ENCODE measurements at places on chromosomes 12 and 14. TPM values are rescaled to one million over a fixed set of nuclear protein-coding genes. Genes with fewer than 3 reads are reported as not detected.

TPPP2 gene
- not detected for total RNA-seq

- no peaks in the 10 kb centered on the region for H3K36me3 ChIP-seq
- no peak within 1 kb of the TSS for H3K27ac ChIP-seq
- peaks cover 14% of the 10 kb centered on the region for H3K4me1 ChIP-seq
- no peak for DNase-seq
Measured at GRCh38 chr12:109308534-109309380, at the start of gene FOXN4. Gene FOXN4 (minus strand): TSS chr12:109309284. CDS start chr12:109308321, 963 bp downstream.

DNA sequence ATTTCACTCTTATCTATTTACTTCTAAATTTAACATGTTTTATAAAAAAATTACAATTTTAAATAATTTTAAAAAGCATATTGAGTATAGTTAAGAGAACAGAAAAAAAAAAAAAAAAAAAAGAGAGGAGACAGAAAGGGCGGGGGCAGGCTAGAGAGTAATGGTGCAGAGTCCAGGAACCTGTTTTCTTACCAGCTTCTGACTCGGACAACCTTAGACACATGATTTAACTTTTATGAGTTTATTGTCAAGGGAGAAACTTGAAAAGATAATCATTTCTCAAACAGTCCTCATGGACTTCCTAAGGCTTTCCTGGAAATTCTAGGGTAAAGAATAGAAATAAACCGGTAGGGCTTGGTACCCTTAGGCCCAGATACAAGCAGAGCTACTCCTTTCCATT lies 84.3 kb downstream of the RPS6KA5 start:
- no peaks in the 10 kb centered on the region for H3K4me1 ChIP-seq
- H3K4me3 ChIP-seq: no peak overlapping the region
- no peaks in the 10 kb centered on the region for H3K36me3 ChIP-seq
- no peak overlapping the region for H3K27ac ChIP-seq

- H3K36me3 ChIP-seq: no peaks in the 10 kb centered on the region
- H3K4me3 ChIP-seq: no peak overlapping the region
- no peak overlapping the region for H3K27ac ChIP-seq
- DNase-seq: no peak
- H3K4me1 ChIP-seq: peaks cover 12% of the 10 kb centered on the region
Measured at GRCh38 chr12:68978678-68979077, 45.7 kb upstream of the CPM start.

- H3K27me3 ChIP-seq: no peaks in the 10 kb centered on the region
- no peak for DNase-seq
- peaks cover 45% of the 10 kb centered on the region for H3K36me3 ChIP-seq
- peak overlapping the region; percentile 63 for H3K27ac ChIP-seq
- no peak overlapping the region for H3K4me3 ChIP-seq
Measured at GRCh38 chr12:14950421-14950820, 11.0 kb downstream of the ARHGDIB start.

DNA sequence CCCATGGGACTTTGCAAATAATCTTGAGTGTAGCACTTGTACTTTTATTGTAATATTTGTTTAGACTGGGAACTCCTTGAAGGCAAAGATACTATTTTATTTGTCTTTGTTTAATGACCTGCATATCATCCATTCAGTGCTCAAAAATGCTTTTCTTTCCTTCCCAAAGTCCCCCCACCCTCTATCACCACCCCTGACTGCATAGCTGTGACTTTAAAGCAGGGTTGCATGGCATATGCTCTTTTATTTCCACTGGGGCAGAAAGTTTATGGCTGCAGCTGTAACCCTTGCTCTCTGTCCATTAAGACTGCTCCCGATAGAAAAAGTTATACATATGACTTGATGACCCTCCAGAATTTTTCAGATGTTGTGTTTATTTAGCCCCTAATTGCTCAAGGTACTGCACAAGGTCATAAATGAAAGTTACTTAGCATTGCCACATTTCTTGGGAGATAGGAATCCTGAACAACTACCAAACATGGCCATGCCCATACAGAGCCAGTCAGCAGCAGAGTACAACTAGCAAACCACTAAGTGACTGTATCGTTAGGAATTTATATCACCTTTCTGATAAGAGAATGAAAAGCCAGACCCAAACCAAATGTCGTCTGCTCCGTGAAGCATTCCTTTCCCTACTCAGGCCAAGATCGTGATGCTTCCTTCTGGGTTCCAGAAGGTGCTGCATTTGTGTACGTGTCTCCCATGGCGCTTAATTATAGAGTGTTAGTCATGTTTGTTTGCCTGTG lies 114.3 kb downstream of the DIP2B start:
- no peak for DNase-seq
- peaks cover 39% of the 10 kb centered on the region for H3K4me1 ChIP-seq
- no peaks in the 10 kb centered on the region for H3K27me3 ChIP-seq

DNA sequence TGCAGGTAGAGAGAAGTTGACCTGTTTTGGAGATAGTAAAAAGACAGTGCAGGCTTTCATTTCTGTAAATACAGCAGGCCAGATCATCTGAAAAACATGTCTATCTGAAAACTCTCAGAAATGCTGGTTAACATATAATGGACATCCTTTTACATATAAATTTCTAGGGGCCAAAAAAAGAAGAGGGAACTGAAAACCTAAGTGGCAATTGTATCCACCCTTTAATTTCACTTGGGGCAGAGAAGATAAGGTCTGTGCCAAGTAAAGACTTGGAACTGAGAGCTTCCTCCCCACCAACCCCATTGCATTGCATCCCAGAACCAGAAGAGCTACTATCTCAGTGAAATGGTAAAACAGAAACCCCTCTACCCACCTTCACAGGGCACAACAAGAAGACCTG lies 141.0 kb downstream of the SRGAP1 start:
- no peak overlapping the region for H3K27ac ChIP-seq
- no peak overlapping the region for H3K4me3 ChIP-seq
- no peaks in the 10 kb centered on the region for H3K27me3 ChIP-seq
- H3K4me1 ChIP-seq: no peaks in the 10 kb centered on the region

DNA sequence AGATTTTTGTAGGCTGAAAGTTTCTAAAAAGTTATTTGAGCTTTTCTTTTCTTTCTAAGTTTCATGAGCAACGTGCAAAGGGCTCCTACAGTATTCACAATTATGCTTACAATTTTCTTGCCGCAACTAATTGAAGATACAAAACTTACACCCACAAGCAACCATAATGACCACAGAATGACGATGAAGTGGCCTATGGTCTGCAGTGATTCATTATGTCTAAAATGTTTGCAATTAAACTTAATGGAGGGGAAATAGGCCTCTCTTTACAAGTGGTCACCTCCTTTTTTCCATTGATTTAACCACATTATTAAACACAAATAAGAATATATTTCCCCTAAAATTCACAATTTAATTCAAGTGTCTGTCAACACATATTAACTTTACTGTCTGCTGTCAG lies 732.6 kb upstream of the FLRT2 start:
- DNase-seq: no peak
- no peaks in the 10 kb centered on the region for H3K4me1 ChIP-seq
- H3K27me3 ChIP-seq: no peaks in the 10 kb centered on the region

DNA sequence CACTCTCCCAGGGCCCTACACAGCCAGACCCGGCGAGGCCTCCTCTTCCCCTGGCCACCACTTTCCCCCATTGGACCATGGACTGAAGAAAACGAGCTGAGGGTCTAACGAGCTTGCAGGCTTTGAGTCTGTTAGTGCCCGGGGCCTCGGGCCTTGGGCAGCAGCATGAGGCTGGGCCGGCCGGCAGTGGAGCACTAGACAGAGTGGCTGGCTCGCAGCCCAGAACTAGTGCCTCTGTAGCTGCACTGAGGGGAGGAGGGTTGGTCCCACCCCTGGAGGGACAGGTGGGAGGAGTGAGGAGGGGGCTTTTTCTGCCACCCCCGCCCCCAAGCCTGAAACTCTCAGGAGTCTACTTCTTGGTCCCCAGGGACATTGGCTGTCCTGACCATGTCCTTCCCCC lies 38.7 kb downstream of the SLC6A12 start:
- H3K36me3 ChIP-seq: no peaks in the 10 kb centered on the region
- H3K4me1 ChIP-seq: peaks cover 6% of the 10 kb centered on the region
- no peak overlapping the region for H3K27ac ChIP-seq
- no peak for DNase-seq
- H3K4me3 ChIP-seq: no peak overlapping the region

DNA sequence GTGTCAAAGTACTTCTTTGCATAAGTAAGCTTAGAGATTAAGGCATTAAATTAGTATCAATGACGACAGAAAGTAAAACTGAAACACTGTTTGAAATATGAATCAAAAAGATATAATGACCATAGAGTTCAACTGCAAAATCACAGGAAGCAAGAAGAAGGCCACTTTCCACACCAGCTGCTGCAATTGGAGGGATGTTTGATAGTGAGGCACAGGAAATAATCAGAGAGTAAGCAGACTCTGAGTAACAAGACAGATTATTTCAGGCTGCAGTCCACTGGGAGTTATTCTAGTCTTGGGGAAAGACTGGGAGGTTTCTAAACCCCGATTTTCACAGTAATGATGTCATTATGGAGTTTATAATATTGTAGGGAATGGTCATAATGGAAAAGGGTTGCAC lies 12.9 kb downstream of the MDGA2 start:
- no peaks in the 10 kb centered on the region for H3K4me1 ChIP-seq
- no peak overlapping the region for H3K4me3 ChIP-seq
- H3K27me3 ChIP-seq: no peaks in the 10 kb centered on the region
- no peaks in the 10 kb centered on the region for H3K36me3 ChIP-seq
- H3K27ac ChIP-seq: no peak overlapping the region
- DNase-seq: no peak

GRCh38 chr12:109963743-109964429 lies 32.3 kb downstream of the GIT2 start:
- DNase-seq: no peak
- H3K27me3 ChIP-seq: no peaks in the 10 kb centered on the region
- H3K4me1 ChIP-seq: peaks cover 4% of the 10 kb centered on the region
- no peak overlapping the region for H3K4me3 ChIP-seq
- no peak overlapping the region for H3K27ac ChIP-seq

DNA sequence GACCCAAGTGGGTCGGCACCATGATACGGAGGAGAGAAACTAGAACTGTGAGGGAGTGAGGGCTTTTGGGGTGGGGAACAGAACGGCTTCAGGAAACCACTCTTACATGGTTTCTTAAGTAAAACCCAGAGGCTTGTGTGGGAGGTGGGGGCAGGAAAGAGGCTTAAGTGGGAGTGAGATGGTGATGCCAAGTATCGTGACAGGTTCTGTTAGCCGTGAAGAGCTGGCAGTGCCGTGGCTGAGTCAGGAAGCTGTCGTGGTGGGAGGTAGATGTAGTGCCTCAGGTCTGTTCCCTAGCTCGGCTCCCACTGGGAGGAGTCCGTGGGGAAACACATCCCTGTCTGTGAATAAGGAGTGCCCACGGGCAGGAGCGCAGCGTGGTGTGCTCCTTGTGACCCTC lies 185.8 kb upstream of the FKBP4 start:
- no peak overlapping the region for H3K27ac ChIP-seq
- no peaks in the 10 kb centered on the region for H3K27me3 ChIP-seq
- H3K36me3 ChIP-seq: peaks cover 4% of the 10 kb centered on the region
- H3K4me3 ChIP-seq: no peak overlapping the region

DNA sequence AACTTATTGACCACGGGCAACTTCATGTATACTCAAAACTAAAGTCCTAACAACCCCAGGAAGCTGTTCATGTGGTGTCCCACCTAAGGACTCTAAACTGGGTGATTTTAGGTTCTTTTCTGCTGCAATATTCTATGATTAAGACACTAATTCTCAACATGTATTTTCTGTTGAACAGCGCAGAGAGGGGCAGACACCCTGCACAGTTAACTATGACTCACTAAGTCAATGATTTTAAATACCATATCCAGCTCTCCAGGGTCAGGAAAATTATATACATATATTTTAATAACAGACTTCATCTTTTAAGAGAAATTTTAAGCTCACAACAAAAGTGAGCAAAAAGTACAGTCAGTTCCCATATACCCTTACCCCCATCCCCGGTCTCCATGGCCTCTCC lies 85.0 kb downstream of the FOXN3 start:
- DNase-seq: no peak
- H3K27me3 ChIP-seq: no peaks in the 10 kb centered on the region
- H3K4me3 ChIP-seq: no peak overlapping the region
- peaks cover 10% of the 10 kb centered on the region for H3K4me1 ChIP-seq

DNA sequence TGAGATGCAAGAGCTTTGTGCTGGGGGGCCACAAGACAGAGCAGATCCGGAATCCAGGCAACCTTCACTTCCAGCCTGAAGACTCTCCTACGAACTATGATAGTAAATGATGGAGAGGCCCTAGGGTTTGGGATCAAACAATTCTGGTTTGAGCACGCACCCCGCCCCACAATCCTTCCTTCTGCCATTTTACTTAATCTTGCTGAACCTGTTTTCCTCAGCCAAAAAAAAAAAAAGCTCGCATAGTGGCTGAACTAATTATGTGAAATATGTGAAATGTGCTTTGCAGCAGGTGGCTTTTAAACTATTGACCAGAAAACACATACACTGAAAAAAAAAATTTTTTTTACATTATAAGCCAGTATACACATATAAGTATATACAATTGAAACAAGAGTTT lies 667 bp upstream of the ITFG2 start:
- no peak for DNase-seq
- no peaks in the 10 kb centered on the region for H3K27me3 ChIP-seq

DNA sequence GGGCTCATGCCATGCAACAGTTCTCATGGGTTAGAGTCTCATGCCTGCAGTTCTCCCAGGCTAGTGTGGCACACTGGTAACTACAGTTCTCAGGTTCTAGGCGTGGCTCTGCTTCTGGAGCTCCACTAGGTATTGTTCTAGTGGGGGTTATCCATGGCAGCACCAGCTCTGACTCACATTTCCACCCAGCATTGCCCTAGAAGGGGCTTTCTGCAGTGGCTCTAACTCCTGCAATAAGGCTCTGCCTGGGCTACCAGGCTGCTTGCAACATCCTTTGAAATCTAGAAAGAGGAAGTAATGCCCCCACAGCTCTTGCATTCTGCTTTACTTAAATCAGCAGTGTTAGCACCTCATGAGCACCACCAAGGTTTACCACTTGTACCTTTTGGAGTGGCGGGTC lies 220.3 kb upstream of the ARID2 start:
- H3K4me3 ChIP-seq: no peak overlapping the region
- H3K36me3 ChIP-seq: no peaks in the 10 kb centered on the region
- DNase-seq: no peak
- H3K4me1 ChIP-seq: no peaks in the 10 kb centered on the region
- no peaks in the 10 kb centered on the region for H3K27me3 ChIP-seq

Data from upper lobe of right lung (tissue), 1 donor.